ENCODE measurements at places on chromosomes 1 and 21.

GRCh38 chr1:35930593-35931445 lies at the start of gene AGO3:
Gene AGO3 (plus strand): TSS chr1:35931105. CDS start chr1:35931427, 322 bp downstream.
- peak; percentile 67 for DNase-seq

- no peak for DNase-seq
Observed at GRCh38 chr1:45221716-45222115, 15.3 kb upstream of the ZSWIM5 start.

DNA sequence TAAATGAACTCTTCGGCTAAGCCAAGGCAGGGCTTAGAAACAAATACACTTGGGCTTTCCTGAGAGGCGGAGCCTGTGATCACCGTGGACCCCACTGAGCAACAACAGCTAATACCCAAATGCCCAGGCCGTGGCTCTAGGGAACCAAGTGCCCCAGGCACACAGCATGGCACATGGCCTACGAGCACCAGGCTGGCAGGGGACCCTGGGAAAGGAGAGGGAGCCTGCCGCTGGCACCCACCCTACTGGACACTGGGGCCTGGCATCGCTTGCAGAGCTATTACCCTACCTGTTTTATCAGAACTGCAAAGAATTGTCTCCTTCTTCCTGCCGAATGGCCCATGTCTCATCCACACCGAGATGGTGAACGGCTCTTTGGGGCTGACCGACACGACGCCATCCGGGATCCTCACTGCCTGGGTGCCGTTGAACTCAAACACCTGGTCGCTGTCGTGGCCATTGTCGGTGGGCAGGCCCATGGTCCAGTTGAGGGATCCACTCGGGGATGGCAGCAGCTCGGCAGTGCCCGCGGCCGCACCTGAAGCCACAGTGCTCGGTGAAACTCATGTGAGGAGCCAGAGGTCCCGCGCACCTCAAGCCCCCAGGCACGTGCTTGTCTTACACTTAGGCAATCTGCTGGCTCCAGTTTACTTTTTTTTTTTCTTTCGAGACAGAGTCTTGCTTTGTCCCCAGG lies 79.5 kb downstream of the CLSTN1 start:
- no peak for DNase-seq

- no peak for DNase-seq
Observed at GRCh38 chr1:212692774-212693644, 6.6 kb downstream of the BATF3 start.

- no peak for DNase-seq
Observed at GRCh38 chr1:27592232-27592930, 11.6 kb downstream of the AHDC1 start.

GRCh38 chr1:41804176-41804575 lies 114.5 kb downstream of the HIVEP3 start:
- no peak for DNase-seq

DNA sequence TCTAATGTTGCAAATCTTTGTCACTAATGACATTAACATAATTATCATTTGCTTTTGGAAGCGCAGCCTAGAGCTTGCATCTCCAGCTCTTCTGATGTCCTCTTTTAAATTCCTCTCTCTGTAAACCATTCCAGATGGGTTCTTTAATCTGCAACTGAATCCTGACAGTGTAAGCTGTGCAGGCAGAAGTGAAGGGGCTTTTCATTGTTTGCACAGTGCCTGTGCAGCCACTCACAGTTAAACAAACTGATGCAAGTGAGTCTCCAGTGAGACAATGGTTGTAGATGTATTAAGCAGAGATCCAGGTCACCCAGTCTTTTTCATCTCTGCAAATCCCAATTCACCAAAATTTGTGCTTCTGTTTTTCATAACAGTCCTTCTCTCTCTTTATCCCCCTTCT lies 22.5 kb upstream of the FCRL5 start:
- DNase-seq: no peak

- DNase-seq: no peak
Observed at GRCh38 chr1:38992412-38993111, 1.5 kb downstream of the AKIRIN1 start.

DNA sequence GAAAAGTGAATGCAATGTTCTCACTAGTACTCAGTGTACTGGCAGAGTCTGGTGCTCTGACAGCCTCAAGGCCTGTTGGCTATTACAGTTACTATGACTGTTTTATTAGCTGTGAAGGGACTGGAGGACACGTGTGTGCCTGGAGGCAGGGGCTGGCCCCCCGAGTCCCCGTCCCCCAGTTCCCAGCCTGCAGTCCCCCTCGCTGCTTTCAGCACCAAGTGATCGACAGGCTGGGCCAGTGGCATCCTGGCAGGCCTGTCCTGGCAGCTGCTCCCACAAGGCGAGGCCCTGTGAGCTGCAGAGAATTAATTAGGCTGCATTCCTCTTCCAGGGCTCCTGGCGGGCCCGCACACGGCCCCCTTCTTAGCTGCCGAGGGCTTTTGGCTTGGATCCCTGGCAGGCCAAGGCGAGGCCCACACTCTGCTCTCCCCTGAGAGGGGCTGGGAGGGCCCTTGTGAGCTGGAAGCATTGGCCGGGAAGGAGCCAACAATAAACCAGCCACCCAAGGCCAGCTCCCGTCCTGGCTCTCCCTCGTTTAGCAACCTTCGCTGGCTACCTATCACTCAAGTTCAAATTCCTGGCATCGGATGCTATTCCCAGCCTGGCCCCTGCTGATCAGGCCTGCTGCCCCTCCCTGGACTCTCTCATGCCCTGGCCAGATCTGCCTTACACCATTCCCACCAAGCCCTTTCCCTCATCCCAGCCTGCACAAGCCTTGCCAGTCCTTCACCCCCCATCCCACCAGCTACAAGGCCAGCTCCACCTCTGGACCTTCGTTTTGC lies 9.8 kb downstream of the EDN2 start:
- no peak for DNase-seq

DNA sequence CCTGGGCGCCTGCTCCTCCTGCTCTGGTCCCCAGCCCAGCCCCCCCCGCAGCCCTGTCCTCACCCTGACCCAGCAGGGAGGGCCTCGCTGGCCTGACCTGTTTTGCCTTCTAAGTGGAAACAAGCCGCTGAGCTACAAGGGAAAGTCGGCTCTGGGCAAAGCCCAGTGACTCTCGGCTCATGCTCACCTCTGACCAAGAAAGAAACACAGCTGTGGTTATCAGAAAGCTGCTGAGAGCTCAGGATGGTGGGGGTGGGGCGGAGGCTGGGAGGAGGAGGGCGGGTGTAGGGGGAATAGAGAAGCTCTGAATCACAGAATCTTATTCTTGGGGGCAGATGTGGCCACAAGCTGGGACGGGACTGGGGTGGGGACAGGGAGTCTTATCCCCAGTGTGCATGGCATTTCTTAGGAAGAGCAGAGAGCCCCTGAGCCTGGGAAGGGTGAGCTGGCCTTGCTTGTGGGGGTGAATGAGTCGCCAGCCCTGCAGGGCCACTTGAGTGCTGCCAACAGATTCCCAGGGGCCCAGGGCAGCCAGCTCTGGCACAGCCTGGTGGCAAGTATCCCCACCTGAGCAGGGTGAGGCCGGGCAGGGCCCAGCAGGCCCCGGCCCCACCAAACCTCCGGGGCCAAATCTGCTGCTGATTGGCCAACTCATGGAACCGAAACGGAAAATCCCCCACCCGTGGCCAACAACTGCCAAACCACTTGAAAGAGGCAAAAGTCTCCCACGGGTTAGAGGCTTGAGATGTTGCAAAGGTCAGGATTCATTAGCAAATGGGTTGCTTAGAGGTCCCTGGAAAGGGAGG lies 120.6 kb downstream of the SPSB1 start:
- DNase-seq: no peak

- no peak for DNase-seq
Observed at GRCh38 chr1:72412286-72412685, 129.9 kb upstream of the NEGR1 start.

All from stimulated activated CD8-positive, alpha-beta memory T cell treated with anti-CD3 and anti-CD28 coated beads, Interleukin-15, amount 100 ng/mL, for 1 hour (primary cell).